ENCODE measurements at places on chromosomes 16 and 17.

DNA sequence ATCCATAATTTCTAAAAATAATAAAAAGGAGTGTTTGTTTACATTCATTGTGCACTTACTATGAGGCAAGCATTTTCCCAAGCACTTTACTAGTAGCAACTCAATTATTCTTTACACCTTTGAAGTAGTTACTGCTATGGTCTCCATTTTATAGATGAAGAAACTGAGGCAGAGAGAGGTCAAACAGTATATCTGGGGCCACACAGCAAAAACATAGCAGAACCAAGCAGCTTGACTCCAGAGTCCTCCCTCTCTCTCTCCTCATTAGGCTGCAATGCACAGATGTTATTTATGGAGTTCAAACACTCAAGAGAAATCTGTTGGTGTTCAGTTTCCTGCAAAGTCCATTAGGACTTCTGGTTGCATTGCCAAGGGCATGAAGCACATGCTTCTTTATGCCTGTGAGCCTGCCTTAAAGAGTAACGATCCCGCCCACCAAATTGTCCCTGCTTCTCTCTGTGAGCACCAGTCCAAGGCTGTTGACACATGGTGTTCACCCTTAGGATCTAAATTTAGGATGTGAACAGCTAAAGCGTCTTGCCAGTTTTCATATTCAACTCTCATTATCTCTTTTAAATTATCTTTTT lies 44.0 kb downstream of the GPRC5B start:
- DNase-seq: no peak

- no peak for DNase-seq
Measured at GRCh38 chr16:73725156-73725555, 571.5 kb upstream of the PSMD7 start.

DNA sequence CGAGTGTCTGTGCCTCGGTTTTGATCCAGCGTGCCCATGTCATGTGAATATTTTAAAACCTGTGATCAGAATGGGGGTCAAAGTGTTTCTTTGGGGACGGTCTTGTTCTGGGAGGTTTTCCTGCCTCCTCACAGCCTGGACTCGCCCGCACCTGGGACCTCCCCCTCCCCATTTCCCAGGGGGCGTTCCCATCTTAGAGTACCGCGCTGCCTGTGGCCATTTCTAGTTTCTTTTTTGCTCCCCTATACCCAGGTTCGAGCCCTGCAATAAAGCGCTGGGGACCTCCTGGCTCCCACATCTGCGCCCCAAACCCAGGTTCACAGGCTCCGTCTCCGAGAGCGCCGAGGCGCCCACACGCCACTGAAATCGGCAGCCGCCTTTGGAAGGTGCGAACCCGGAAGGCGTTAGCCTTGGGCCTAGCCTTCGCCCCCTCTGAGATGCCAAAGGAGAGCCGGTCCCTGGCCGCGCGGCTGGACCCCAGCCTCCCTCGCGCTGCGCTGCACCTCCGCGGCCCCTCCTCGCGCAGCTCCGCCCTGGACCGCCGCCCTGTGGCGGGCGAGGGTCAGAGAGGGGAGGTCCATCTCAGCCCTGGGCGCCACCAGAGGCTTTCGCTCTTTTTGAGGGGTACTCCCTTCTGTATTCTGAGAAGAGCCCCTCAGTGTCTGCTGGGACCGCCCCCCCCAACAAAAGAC lies 1.7 kb downstream of the KCNJ12 start:
- no peak for DNase-seq

- peak; percentile 27 for DNase-seq
Measured at GRCh38 chr16:53131363-53132071, 76.7 kb downstream of the CHD9 start.

DNA sequence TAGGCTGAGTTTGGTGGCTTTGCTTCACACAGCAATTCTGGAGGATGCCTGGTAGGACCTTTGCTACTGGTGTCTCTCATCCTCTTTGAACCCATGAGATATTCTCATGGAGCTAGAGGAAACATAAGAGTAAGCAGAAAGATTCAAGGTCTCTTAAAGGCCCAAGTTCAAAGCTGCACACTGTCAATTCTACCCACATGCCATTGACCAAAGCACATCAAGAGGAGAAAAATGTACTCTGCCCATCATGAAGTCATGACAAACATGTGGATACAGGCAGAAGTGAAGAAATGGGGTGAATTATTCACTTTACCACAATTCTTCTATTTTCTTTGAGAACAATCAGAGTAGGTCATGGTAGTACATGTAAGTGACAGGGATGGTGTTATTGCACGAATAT lies 13.1 kb downstream of the SKA2 start:
- no peak for DNase-seq

DNA sequence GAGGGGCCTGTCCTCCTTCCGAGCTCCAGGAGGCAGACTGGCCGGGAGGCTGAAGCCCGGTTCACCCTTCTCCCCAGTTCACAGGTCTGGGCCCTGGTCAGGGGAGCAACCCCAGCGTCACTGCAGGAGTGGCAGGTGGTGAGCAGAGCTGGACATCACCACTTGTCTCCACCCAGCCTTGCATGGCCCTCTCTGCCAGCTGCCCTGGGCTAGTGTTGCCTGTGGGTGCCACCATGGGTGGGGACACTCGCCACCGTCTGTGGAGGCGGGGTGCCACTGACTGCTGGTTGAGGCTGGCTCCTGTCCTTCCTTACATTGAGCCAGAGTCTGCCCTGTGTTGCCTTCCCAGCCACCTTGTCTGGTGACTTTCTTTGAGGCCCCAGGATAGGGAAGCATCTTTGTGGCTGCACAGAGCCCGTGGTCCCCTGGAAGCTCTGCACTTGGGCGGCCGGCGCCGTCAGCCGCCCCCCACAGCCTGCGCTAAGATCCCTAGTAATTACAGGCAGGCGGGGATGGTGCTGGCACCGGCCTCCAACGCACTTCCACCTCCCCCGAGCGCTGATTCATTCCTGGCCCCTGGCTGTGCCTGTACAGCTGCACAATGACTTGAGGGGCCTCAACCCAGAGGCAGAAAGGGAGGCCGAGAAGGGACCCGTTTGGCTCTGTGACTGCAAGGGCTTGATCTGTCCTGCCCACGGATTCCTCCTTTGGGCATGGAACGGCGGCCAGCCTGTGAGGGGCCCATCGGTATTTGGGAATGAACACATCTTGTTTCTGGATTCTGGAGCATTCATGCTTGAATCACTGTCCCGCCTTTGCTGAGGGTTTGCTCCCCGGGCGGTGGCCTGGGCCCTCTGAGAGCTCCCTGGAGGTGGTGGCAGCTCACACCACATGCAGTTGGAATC lies 5.2 kb downstream of the BAIAP2 start:
- DNase-seq: no peak

DNA sequence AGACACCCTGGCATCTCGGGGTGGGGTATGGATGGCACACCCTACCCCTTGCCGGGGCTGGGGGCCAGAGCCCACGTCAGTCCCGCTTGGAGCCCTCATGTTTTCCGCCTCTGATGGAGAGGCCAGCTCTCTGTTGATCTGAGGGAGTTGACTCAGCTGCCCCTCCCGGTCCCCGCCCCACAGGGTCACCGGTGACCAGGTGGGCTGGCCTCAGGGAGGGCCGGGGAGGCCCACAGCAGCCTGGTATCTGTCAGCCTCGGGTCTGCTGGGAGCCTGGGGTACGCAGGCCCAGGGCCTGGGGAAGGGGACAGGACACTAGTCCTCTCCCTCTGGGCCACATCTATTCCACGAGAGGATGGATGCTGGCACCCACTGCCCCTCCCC lies 109.5 kb upstream of the CIBAR2 start:
- no peak for DNase-seq

DNA sequence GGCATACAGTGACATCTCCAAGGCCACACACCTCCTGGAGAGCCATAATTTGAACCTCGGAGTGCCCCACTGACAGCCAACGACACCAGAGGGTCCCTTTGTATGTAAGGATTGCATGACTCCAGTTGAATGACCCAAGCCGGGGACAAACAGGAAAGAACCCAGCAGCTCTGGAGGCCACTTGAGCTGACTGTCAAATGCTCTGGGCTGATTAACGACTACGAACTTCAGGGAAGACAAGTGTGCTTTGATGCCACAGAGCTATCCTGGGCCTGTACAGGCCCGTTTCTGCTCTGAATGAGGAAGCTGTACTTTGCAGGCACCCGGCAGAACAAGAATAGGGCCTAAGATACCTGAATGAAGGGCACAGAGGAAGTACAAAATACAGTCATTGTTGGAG lies 404.6 kb downstream of the SLC39A11 start:
- no peak for DNase-seq

DNA sequence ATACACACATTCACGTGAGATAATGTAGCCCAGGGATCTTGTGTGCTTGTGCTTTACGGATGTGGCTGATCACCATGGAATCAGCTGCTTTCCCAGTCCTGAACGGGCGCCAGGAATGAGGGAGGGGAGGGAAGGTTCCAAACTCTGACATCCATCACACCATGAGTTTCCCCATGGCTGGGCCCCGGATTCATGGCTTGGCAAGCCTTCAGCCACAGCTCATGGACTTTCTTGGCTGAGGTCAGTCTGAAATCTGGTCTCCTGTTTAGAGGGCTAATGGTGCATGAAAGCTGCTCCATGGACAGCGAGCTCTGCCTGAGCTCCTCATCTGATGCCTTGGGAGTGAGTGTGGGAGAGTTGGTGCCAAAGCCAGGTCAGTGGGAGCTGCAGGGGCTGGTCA lies 767.6 kb upstream of the EEF2KMT start:
- DNase-seq: no peak

GRCh38 chr16:89705006-89705405 lies 3.5 kb upstream of the SPATA2L start:
- DNase-seq: no peak

GRCh38 chr16:84827131-84827574 lies 7.4 kb downstream of the CRISPLD2 start:
- DNase-seq: no peak

DNA sequence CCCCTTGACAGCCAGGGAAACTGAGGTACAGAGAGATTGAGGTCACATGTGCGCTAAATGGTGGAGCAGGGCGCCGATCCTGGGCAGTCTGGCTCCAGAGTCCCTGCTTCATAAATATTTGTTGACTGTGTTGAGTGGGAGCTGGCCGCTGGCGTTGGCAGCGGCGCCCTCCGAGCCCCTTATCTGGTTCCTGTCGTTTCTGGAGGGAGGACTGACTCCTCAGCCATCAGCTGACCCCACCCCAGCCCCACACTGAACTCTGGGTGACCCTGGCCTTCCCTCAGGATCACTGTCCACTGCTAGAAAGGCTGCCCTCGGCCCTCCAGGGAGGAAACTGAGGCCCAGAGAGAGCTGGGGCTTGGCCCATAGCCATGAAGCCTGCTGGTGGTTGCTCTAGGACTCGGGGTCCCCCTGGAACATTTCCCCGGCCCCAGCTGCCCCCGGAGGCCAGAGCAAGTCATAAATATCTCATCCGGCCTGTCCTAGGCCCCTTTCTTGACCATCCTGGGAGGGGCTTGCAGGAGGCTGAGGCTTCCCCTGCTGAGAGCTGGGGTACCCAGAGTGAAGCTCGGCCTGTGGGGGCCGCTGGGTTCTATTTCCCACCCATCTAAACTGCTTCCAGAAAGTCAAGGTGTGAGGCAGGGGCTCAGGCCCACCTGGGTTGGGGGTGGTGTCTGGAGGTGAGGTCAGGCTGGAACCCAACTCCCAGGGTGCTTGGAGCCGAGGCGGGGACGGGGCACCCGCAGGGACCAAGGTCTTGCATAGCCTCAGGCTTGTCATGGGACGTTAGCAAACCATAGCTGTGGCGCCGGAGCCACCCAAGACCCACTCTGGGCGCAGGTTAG lies 51.7 kb upstream of the GSE1 start:
- DNase-seq: no peak

DNA sequence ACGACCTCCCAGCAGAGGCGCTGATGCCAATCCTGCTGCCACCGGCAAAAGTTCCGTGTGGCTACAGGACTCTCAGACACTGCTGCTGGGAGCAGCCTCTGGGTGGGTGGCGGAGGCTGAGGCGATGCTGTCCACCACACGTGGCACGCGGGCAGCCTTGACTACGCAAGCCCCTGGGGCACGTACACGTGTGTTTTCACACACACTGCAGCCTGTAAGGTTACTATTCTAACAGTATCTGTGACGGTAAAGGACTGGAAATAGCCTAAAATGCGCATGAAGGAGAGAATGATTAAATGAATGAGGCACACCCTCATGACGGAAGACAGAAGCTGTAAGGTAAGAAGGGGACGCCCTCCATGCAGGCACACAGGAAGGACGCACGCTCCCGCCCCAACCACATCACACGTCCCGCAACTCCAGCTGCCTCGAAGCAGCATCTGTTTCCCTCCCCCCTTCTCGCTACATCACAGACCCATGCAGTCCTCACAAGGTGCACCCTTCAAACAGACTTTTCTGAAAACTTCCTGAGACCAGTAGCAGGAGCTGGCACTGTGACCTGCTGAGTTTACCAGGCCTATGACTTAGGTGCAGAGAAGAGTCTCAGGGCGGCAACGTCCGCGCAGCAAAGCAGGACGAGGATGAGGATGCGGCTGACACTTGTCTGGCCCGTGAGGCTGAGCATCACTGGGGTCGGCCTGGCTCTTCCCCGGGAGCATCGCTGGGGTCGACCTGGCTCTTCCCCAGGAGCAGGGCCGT lies 28.7 kb upstream of the FASN start:
- DNase-seq: peak; percentile 68

GRCh38 chr17:82095777-82096708 lies 2.0 kb downstream of the FASN start:
- no peak for DNase-seq

DNA sequence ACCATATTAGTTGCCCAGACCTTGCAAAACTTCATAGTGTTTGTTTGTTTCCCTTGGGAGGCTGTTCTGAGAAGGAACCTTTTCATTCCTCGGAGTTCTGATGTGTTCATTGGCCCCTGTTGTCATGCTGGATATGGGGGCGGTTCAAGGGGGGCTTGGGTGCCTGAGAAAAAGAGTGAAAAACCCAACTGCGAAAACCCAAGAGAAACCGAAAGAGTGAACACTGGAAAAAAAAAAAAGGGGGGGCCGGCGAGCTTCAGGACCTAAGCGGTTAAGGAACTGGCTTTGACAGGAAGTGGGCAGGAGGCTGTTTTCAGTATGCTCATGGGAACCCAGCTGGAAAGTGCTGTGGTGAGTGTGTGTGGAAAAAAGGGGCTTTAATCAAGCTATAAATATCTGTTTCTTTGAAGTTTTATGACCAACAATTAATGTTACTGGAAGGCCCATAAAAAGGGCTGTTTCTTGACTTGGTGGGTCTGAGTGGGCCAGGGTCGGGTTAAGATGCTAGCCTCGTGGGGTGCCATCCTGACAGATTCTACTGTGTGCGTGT lies 510.7 kb downstream of the MAF start:
- DNase-seq: peak; percentile 9

DNA sequence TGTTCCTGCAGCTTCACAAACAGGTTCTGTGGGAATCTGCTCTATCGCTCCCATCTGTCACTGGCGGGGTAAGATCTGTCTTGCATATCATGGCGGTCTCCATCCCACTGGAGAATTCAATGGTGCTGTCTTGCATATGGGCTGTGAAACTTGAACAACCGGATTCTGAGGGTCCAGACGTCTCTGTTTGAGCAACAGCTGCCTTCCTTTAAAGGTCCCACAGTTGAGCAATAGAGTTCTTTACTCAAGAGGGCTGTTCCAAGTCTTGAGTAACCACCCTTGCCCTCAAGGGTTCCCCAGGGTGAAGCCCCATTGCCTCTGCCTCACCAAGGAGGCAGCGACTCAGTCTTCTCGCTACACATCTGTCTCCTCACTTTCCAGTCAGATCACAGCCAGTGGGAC lies 50.8 kb downstream of the ZFHX3 start:
- DNase-seq: no peak

GRCh38 chr16:75497558-75497957 lies 2.3 kb upstream of the CHST6 start:
- no peak for DNase-seq
